H1 (cell line): ENCODE measurements at places on chromosomes 7 and 10. TPM values are rescaled to one million over a fixed set of nuclear protein-coding genes. Genes with fewer than 3 reads are reported as not detected.

UPF2 gene
- total RNA-seq: 32.8 and 33.6 TPM in 2 replicates

ANKRD1 gene
- not detected in 2 replicates for total RNA-seq

SLC26A5 gene
- total RNA-seq: 0.24 and 0.40 TPM in 2 replicates

RAB19 gene
- 9.8 TPM in 2 replicates for total RNA-seq

ACSM6 gene
- 0.27 TPM in 1 of 2 replicates, not detected in the other for total RNA-seq

C10orf67 gene
- 0.11 TPM in 1 of 2 replicates, not detected in the other for total RNA-seq

SHH gene
- total RNA-seq: not detected in 2 replicates

CLRN3 gene
- total RNA-seq: not detected in 2 replicates

TRIM50 gene
- 0.31 TPM in 1 of 2 replicates, not detected in the other for total RNA-seq

GRM3 gene
- total RNA-seq: 3.4 and 4.2 TPM in 2 replicates

OR2A42 gene
- not detected in 2 replicates for total RNA-seq

GRID2IP gene
- total RNA-seq: 1.0 and 1.3 TPM in 2 replicates

CALML5 gene
- total RNA-seq: 0.38 TPM in 1 of 2 replicates, not detected in the other

WDR91 gene
- total RNA-seq: 12.7 and 14.7 TPM in 2 replicates
